M059J (cell line): ENCODE measurements at places on chromosomes 6 and 20. TPM values are rescaled to one million over a fixed set of nuclear protein-coding genes. Genes with fewer than 3 reads are reported as not detected.

CCM2L gene
- total RNA-seq, result not detected in 2 replicates

BPI gene
- total RNA-seq, result 0.91 and 1.5 TPM in 2 replicates

RBPJL gene
- total RNA-seq, result not detected in 2 replicates

OXT gene
- total RNA-seq, result not detected in 2 replicates

CLIC1 gene
- total RNA-seq, result 1,686 and 1,715 TPM in 2 replicates

CLDN20 gene
- total RNA-seq, result not detected in 2 replicates

RIPPLY2 gene
- not detected in 2 replicates for total RNA-seq

ARHGAP40 gene
- total RNA-seq, result 0.64 TPM in 1 of 2 replicates, not detected in the other

ITPA gene
- total RNA-seq, result 56.5 and 80.9 TPM in 2 replicates

SLC17A2 gene
- total RNA-seq, result not detected in 2 replicates

SYCP2 gene
- 0.79 and 1.2 TPM in 2 replicates for total RNA-seq

ZBTB2 gene
- total RNA-seq, result 24.5 and 26.4 TPM in 2 replicates

OR2H2 gene
- not detected in 2 replicates for total RNA-seq
